ENCODE measurements at places on chromosomes 5 and 9. TPM values are rescaled to one million over a fixed set of nuclear protein-coding genes. Genes with fewer than 3 reads are reported as not detected.

Gene FCN2
- total RNA-seq = not detected

Gene RASGRF2
- total RNA-seq = 10.5 TPM

Gene TNFSF8
- total RNA-seq = 6.3 TPM

Gene SPATA31D4
- total RNA-seq = not detected

Gene SLC36A2
- not detected for total RNA-seq

Gene CYFIP2
- 47.2 TPM for total RNA-seq

DNA sequence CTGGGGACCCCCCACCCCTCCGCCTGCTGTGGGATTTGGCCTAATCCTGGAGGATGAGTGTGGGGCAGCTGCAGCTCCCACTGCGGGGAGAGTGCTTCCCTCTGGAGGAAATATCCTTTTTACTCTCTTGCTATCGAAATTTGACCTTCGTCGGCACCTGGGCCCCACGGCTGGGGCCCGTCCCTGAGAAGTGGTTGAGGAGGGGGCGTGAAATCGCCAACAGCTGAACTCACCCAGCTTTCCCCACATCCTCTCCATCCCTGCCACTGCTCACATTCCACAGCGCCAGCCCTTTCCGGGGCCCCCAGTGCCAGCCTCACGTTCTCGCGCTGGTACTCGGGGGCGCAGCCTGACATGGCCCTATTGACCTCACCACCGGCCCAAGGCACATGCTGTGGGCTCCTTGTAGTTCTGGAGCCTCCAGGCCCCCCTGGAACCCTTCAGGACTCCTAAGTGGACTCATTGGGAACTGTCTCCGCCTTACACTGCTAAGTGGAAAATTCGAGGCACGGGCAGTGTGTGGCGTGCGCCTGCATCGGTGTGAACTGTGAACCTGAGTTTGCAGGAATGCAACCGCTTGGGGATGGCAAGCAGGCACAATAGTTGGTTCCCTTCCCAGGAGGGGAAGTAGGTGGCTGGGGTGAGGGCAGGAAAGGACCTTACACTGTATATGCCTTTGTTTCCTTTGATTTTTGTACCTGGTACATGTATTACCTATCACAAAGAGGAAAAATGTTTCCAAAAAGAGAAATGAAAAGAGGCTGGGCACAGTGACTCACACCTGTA lies 19.2 kb downstream of the FGFR4 start:
- DNase-seq = no peak

DNA sequence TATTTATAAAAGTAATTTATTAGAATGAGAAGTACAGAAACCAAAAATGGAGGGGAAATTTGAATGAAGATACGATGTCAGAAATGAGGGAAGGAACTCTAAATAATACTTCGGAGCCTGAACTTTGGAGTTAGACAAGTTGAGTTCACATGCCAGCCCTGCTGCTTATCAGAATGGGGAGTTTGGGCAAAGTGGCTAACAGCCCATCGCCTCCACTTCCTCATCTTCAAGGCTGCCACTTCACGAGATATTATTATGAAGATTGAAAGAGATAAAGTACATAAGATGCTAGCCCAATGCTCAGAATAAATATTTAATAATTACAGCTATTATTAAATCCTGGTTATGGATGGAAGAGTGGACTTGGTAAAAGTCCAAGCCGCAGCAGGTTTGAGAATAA lies 56.2 kb upstream of the ABCA1 start:
- DNase-seq = no peak

- DNase-seq = no peak
Measured at GRCh38 chr9:100911273-100911672, 117.3 kb upstream of the PLPPR1 start.

GRCh38 chr5:8317335-8317734 lies 448.4 kb downstream of the MTRR start:
- DNase-seq = no peak

- DNase-seq = no peak
Measured at GRCh38 chr9:1298046-1298445, 247.9 kb downstream of the DMRT2 start.

GRCh38 chr5:1549475-1550030 lies 25.8 kb upstream of the LPCAT1 start:
- no peak for DNase-seq
